Adipose tissue (tissue), 3 donors: ENCODE measurements at places on chromosomes 11 and 22. TPM values are rescaled to one million over a fixed set of nuclear protein-coding genes. Genes with fewer than 3 reads are reported as not detected.

The GAL gene
- 1.7 TPM for polyA plus RNA-seq

The KRTAP5-2 gene
- not detected for polyA plus RNA-seq

The MS4A8 gene
- 0.44 TPM for polyA plus RNA-seq

The OR5B21 gene
- not detected for polyA plus RNA-seq

The CLTCL1 gene
- 1.9 TPM for polyA plus RNA-seq

The C11orf16 gene
- polyA plus RNA-seq, result not detected

The SYCE3 gene
- polyA plus RNA-seq, result not detected

The PDE3B gene
- 49.7 TPM for polyA plus RNA-seq

The SERPIND1 gene
- 0.24 TPM for polyA plus RNA-seq
